ENCODE measurements at places on chromosomes 4 and X. TPM values are rescaled to one million over a fixed set of nuclear protein-coding genes. Genes with fewer than 3 reads are reported as not detected.

CT45A1 gene
- polyA plus RNA-seq: not detected

LARP7 gene
- polyA plus RNA-seq: 6.9 TPM

MAOA gene
- 11.3 TPM for polyA plus RNA-seq

ENPEP gene
- 2.1 TPM for polyA plus RNA-seq

CYLC1 gene
- polyA plus RNA-seq: not detected

LRP2BP gene
- 0.70 TPM for polyA plus RNA-seq

DMP1 gene
- polyA plus RNA-seq: not detected

CLTRN gene
- 1.6 TPM for polyA plus RNA-seq

RPS6KA6 gene
- polyA plus RNA-seq: 2.1 TPM

DACH2 gene
- polyA plus RNA-seq: 1.5 TPM

CT83 gene
- not detected for polyA plus RNA-seq

SPANXA2 gene
- polyA plus RNA-seq: not detected

TREX2 gene
- not detected for polyA plus RNA-seq

FSTL5 gene
- 0.46 TPM for polyA plus RNA-seq

MBTPS2 gene
- 5.6 TPM for polyA plus RNA-seq

FOXR2 gene
- polyA plus RNA-seq: not detected

FRMPD4 gene
- polyA plus RNA-seq: 0.66 TPM

ZNF185 gene
- polyA plus RNA-seq: 4.5 TPM

PNMA5 gene
- 6.9 TPM for polyA plus RNA-seq
